ENCODE measurements at places on chromosomes 11 and 22.

- DNase-seq: no peak
These were observed 1.4 kb downstream of the CDC42BPG start for GRCh38 chr11:64842851-64843685.

DNA sequence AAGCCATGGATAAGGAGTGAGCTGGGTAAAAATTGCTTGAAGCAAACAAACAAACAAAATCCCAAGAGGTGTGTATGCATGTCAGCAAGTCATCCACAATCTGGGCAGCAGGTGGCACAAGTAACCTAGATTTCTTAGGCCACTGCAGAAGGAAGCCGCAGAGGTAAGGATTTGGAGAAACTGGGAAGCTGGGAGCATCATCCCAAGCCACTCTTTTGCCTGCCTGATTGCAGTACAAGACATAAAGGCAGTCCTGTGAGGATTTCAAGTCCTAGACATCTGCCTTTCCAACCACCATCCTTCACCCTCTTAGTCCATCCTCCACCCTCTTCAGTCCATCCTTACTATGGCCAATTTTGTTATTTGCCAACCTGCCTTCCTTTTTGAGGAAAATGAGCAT lies 67.2 kb upstream of the BMAL1 start:
- no peak for DNase-seq

- DNase-seq: no peak
These were observed 37.9 kb upstream of the PLET1 start for GRCh38 chr11:112298535-112298934.

GRCh38 chr11:119155733-119156492 lies 7.1 kb downstream of the ABCG4 start:
- DNase-seq: no peak

GRCh38 chr11:24478718-24479117 lies 18.1 kb upstream of the LUZP2 start:
- no peak for DNase-seq

DNA sequence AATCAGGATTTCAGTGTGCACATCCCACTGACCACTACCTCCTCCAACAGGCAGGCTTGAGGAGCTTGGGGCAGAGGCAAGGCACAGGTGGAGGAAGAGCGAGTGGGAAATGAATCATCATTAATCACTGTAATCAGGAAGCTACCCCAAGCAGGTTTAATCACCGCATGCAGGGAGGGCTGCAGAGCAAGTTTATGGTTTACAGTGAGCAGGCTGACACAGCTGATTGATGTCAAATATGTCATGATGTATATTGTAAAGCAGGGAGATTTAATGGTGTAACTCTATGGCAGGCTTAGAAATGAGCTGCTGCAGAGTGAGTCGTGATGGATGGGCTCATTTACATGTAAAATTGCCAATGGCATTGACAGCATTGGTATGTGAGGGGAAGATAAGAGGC lies 441.0 kb downstream of the NTM start:
- no peak for DNase-seq

GRCh38 chr11:31813391-31814175 lies 2.5 kb upstream of the PAX6 start:
- DNase-seq: no peak

DNA sequence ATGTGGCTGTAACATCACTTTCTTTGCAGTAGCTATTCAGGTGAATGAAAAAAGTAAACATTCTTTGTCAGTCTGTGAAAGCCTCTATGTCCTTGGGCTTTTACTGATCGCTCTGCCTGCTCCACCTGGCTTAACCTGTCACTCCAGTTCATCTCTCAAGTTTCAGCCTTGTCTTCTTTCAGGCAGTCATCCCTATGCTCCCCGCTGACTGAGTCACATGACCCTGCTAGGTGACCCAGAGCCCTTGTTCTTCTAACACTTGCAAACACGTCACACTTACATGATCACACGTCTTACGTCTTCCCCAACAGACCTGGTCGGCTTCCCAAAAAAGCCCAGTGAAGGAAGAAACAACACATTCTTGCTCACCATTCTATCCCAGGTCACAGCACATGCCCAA lies 499.3 kb upstream of the TENM4 start:
- DNase-seq: no peak

- DNase-seq: no peak
These were observed 4.7 kb downstream of the TCIRG1 start for GRCh38 chr11:68043349-68044144.

- no peak for DNase-seq
These were observed 37.5 kb upstream of the NNMT start for GRCh38 chr11:114258696-114259095.

GRCh38 chr22:31901388-31902137 lies 42.8 kb upstream of the YWHAH start:
- no peak for DNase-seq

GRCh38 chr11:8841899-8842298 lies 69.1 kb upstream of the AKIP1 start:
- no peak for DNase-seq

GRCh38 chr11:45503311-45503710 lies 162.1 kb downstream of the CHST1 start:
- no peak for DNase-seq

DNA sequence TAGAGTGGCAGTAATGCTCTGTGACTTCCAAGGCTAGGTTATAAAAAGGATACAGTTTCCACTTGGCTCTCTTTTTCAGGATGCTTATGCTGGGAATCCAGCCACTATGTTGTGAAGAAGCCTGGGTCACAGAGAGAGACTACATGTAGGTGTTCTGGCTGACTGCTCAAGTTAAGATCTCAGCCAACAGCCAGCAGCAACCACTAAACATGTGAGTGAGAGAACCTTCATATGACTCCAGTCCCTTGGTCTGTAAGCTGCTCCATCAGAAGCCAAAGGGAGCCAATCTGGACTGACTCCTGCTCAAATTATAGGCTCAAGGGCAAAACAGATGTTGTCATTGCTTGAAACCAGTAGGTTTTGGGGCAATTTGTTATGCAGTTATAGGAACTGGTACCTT lies 162.7 kb downstream of the MAML2 start:
- no peak for DNase-seq

Measured in stimulated activated CD4-positive, alpha-beta T cell treated with anti-CD3 and anti-CD28 coated beads, Interleukin-15, amount 100 ng/mL, for 1 hour (primary cell).